ENCODE measurements at places on chromosomes 6 and 20.

GRCh38 chr6:154484942-154485341 is 25.5 kb downstream of the CNKSR3 start:
- DNase-seq = no peak

DNA sequence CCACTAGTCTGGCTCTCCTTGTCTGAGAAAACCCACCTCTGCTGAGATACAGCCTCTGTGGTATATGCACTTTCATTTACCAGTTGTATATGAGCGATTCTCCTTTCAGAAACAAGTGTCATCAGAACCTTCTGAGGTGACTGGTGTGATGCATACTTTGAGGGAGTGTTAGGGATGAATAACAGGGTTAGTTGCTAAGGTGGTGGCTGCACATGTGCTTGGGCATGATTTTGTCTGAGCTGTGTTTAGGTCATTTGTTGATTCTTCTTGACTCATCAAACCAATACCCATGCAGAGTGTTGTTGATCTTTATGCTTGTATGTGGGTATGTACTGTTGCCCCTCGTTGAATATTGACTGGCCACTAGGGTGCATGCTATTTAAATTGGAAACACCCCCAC is 25.7 kb downstream of the DTD1 start:
- DNase-seq = no peak

- no peak for DNase-seq
Observed at GRCh38 chr20:4375881-4376280, 345.8 kb upstream of the PRND start.

- no peak for DNase-seq
Observed at GRCh38 chr6:144158133-144158532, 7.8 kb downstream of the STX11 start.

DNA sequence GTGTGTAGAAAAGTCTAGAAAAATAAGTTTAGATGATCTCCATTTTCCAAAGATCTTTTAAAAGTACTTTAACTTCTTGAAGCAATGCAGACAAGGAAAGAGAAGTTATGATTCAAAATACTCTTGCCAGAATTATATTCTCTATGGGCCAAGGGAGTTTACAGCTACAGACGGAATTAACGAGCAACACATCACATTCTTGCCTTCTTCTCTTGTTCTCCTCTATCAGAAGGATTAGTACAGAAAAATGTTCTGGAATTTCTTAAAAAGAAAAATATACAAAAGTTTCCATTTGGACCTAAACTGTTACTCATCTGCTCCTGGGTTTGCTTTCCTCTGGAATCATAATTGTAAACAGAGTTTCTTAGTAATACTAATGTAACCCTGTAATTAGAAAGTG is 284.7 kb upstream of the HSF2 start:
- no peak for DNase-seq

GRCh38 chr6:37077905-37078296 is 72.4 kb downstream of the FGD2 start:
- DNase-seq = no peak

- DNase-seq = no peak
Observed at GRCh38 chr20:59024111-59024530, 4.9 kb downstream of the TUBB1 start.

GRCh38 chr6:33384581-33385020 is 7.0 kb upstream of the KIFC1 start:
- no peak for DNase-seq

GRCh38 chr6:16494793-16495192 is 256.4 kb downstream of the GMPR start:
- DNase-seq = no peak

DNA sequence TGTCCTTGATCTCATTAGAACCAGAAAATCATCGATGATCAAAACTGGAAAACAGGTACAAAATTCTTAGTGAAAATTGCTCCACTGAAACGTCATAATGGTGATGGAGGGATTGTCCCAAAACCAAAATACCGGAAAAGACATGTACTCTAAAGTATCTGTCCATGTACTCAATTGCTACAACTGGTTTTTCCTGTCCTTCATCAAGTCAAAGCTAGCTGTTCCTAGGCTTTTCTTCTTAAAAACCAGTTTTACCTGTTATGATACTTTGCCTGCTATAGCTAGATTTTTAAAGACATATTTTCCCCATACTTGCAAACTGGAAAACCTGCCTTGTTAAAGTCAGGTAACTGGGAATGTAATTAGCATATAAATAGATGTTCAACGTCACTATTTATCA is 50.5 kb upstream of the LRRC1 start:
- DNase-seq = no peak

DNA sequence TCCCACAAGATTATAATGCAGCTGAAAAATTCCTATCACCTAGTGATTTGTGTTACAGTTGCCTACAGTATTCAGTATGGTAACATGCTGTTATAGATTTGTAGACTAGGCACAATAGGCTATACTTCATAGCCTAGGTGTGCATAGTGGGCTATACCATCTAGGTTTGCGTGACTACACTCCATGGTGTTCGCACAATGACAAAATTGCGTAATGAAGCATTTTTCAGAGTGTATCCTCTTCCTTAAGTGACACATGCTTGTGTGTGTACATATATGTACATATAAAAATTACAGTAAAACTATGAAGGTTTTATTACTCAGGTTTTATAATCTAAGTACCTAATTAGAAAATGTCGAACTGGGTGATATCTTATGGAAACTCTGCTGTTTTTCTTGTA is 133.0 kb downstream of the FARS2 start:
- DNase-seq = no peak

DNA sequence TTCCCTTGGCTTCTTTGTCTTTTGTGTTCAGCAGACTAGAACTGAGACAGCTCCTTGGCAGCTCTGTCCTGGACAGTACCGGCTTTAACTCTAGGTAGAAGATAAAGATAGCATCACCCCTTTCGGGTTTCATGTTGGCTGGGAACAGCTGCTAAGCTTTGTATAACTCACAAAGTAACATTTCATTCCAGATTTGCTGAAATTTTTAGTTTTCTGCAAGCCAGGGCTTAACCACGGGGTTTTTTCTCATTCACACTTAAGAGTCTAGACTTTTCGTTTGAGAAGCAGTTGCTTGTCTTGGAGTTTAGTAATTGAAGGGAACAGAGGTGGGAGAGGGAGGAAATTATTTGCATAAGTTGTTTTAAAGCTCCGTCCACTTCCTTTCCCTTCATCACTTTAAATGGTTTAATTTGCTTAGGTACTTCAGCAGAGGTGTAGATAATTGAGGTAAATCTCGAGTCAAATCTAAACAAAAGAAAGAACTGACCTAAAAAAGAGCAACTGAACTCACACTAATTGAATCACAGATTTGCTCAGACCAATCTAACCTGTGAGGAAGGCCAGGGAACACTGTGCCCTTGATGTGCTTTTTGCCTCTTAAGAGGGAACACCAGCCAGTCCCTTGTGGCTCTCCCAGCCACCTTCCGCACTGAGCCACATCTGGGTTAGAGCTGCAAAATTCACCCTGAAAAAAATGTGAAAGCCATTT is 48.3 kb downstream of the RREB1 start:
- no peak for DNase-seq

DNA sequence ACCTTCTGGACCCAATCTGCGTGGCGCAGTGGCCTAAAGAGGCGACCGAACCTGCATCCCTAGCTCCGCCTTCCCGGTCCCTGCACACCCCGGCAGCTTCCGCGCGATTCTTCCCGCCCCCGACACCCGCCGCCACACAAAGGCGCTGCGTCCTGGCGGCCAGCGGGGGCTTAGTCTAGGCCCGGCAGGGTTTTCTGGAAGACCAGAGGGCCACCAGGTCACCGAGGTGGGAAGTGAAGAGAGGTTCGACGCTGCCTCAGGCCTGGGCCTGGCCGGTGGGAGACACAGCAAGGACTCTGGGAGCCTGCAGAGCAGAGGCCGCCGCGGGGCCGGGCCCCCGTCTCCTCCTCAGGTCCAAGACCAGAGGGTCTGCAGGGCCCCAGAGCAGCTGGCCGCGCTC is 154.9 kb downstream of the OR2B2 start:
- no peak for DNase-seq

DNA sequence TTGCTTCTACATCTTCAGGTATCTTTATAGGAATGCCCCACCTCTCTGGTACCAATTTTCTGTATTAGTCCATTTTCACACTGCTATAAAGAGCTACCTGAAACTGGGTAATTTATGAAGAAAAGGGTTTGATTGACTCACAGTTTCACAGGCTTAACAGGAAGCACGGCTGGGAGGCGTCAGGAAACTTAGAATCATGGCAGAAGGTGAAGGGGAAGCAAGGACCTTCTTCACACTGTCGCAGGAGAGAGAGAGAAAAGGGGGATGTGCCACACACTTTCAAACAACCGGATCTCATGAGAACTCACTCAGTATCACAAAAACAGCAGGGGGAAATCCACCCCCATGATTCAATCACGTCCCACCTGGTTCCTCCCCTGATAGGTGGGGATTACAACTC is 24.4 kb upstream of the LY86 start:
- no peak for DNase-seq

GRCh38 chr6:32216998-32217397 is 6.9 kb downstream of the NOTCH4 start:
- DNase-seq = no peak

DNA sequence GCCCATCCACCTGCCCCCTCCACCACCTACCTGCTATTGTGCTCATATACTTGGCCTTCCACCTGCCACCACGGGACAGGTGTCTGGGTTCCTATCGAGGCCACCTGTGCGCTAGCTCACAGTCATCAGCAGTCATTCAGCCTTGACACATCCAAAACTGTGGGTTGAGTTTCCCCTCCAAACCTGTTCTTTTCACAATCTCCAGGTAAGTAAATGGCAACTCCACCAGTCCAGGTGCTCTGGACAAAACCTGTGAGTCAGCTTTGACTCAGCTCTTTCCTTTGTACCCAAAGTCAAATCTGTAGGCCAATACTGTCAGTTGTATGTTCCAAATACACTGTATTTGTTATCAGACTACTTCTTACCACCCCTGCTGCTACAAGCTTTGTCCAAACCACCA is 52.6 kb downstream of the SPTLC3 start:
- DNase-seq = no peak

All from stimulated activated CD8-positive, alpha-beta memory T cell treated with anti-CD3 and anti-CD28 coated beads, Interleukin-7, amount 100 ng/mL, for 1 hour (primary cell).